ENCODE measurements at places on chromosomes 7 and 10.

GRCh38 chr7:24425664-24426063 lies 141.7 kb downstream of the NPY start:
- DNase-seq = no peak

DNA sequence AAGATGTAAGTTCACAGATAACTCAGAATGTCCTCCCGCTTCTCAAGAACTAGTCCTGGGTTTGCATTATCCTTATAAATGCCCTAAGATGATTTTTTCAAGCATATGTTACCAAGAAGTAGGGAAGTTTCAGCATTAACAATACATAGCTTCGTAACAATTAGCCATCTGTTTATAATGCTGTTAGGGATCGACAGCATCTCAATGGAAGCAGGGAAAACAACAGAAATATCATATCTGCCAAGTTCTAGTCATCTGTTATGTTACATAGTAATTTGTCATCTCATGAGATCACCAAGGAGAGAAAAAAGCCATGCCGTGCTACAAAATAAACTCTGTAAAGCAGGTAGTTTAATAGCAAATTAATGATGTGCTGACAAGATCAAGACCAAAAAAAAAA lies 731.5 kb upstream of the C7orf33 start:
- DNase-seq = no peak

GRCh38 chr10:100508691-100509150 lies 10.9 kb downstream of the SEC31B start:
- DNase-seq = no peak

DNA sequence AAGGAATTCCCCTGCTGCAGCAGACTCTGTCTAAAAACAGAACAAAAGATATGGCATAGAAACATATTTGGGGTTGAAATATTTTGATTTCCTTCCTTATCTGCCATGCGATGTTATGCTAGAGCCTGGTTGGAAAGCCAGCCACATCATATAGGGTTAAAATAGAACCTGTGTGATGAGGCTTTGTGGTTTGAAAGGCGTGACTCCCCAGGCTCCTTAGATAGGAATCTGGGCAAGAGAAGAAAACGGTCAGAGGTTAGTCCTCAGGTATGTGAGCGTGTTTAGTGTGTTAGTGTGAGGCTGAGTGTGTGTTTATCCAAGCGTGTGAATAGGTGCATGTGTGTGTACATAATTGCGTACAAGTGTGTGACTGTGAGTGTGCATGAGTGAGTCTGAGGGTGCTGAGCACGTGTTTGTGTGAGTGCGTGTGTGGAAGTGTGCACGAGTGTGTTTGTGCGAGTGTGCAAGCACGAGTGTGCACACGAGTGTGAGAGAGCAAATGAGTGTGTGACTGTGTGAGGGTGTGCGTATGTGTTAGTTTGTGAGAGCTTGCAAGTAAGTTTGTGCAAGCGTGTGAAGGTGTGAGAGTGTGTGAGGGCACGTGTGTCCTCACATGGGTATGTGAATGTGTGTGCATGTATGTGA lies 79.9 kb downstream of the COL26A1 start:
- no peak for DNase-seq

DNA sequence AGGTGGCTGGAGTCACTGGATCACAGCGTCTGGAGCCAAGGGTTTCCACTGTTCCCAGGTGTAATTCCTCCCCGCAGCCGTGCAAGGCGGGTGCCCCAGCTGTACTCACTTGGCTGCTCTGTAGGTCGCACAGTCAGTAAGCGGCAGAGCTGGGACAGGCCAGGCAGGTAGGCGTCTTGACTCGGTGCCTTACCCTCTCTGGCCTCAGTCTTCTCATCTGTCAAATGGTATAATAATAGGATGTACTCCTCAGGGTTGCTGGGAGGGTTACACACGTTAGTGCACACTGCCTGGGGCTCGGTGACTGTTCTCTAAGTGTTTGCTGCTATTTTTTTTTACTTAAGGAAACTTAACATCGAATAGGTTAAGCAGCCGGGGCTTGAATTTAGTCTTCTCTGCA lies 27.0 kb downstream of the MYL10 start:
- no peak for DNase-seq

GRCh38 chr7:93156884-93157283 lies 8.7 kb upstream of the SAMD9L start:
- no peak for DNase-seq

DNA sequence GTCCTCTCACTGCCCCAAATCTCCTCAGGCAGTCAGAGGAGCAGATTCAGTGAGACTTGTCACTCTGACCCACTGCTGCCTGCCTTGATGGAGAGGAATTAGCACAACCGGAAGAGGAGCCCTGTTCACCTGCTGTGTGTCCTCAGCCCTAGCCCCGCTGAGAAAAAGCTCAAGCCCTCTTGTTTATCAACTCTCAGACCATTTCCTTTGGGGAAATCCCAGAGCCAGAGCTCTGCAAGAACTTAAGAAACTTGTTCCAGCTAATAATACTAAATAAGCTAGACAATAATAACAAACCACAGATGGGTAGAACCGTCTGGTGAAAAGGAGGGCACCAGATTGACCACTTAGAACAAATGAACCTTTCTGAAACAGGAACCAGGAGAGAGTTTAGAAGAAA lies 37.7 kb upstream of the ITGB1 start:
- no peak for DNase-seq

DNA sequence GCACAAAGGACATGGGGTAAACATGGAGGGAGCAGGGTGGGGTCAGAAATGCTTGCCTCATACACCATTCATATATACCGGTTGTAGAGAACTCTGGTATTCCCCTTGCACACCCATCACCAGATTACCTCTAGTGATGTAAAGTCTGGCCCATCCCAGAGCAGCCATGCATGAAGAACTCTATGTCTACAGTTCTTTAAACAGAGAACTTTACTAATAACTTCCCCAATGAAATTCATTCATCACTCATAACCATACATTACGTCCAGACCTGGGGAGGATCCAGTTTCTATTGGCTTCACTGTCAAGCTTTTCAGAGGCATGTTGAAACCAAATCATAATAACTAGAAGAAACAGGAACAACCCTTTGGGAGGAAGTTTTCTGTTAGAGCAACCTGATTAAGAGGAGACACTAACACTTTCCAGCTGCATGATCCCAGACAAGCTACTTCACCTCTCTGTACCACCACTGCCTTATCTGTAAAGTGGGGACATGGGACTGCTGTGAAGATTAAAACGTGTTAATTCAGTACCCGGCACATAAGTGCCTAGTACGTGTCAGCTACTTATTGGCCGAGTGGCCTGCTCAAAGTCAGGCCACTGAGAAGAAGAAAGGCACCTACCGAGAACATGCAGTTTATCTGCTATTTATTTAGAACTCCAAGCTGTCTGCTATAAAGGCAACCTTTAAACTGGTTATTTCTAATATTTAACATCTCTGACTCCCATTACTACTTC lies 59.7 kb downstream of the IGF2BP3 start:
- DNase-seq = no peak

DNA sequence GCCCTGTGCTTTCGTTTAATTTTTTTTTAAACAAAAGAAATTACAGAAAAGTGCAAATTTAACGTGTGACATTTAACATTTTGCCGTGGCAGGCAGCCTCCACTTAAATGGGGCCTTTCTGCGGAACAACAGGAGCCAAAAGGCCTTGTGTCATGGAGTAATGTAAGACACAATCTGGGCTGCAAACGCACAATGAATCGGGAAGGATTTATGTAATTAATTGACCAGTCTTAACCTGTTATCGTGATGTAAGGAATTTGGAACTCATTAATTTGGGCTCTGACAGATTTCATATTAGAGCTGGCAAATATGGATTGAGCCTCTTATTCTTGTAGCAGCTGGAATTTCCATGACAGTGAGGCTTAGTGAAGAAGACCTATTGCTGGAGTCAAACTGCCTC lies 86.4 kb downstream of the SNX10 start:
- no peak for DNase-seq

- DNase-seq = no peak
Observed at GRCh38 chr7:90933041-90933440, 331.2 kb upstream of the FZD1 start.

Measured in pulmonary artery endothelial cell (primary cell).